AG08395 (cell line): ENCODE measurements at places on chromosomes 2 and 18.

DNA sequence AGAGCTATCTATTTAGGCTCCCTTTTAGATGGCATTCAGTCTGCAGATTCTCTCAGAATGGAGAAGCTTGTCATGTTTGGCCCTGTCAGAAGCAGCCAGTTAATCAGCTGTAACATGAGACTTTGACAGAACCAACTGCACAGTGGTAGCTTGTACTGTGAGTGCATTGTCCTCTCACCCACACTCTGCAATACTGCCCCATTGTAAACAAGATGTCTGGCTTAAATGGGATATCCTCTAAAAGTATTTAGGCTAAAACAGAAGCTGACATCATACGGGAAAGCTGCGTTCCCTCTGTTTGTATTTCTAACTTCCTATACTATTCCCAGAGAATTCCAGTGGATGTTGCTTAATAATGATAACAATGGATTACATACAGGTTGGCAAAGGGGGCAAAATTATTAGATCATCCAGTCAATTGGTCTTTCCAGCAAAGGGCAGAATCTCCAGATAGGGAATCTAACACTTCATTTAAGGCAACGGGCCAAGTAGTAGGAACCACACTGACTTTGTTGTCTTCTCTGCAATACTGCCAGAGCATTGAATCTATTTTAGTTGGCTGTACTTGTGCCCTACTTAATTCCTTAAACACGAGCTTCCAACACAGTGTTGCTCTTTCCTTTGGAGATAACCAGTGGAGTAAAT, 15.4 kb upstream of the STAT4 start:
- DNase-seq = no peak

GRCh38 chr18:29712785-29713184, 1329.8 kb downstream of the DSC3 start:
- DNase-seq = no peak

- no peak for DNase-seq
Observed at GRCh38 chr18:59704146-59704545, 6.9 kb upstream of the CCBE1 start.

DNA sequence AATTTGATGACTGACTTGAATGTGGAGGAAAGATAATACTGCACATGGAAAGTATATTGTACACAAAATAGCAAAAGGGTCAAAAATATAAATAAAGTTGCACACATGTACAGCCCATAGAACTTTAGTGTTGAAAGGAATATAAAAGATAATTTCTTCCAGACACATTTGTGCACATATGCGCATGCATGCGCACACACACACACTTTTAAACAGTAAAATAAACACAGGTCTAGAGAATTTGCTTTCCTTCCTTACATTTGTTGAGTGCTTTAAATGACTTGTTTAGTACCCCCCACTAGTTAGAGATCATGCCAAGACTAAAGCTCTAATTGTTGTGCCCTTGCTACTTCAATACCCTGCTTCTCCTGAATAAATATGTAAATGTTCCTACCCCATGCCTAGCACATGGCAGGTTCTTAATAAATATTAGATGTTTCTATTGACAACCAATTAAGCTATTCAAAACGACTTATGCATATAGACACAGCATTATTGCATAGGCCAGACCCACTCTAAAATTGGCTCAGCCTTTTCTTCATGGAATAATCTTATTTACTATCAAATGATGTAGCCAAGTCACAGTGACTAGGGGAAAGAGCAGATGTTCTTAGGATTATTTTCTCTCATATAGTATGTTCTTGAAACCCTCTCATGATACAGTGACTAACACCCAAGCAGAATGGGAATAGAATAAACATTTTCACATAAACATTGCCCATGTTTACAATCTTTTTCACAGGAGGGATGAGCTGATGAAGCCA, 165.5 kb upstream of the ACVR2A start:
- no peak for DNase-seq
